Articular chondrocyte of knee joint (primary cell): ENCODE measurements at places on chromosomes 4 and X. TPM values are rescaled to one million over a fixed set of nuclear protein-coding genes. Genes with fewer than 3 reads are reported as not detected.

The DKK2 gene
- 0.32 TPM in 1 of 2 replicates, not detected in the other for total RNA-seq

The FABP2 gene
- total RNA-seq: under 0.01 TPM in 1 of 2 replicates, not detected in the other

The RAB33B gene
- total RNA-seq: 14.9 and 22.6 TPM in 2 replicates

The NLRP2B gene
- under 0.01 TPM in 1 of 2 replicates, not detected in the other for total RNA-seq

The AKAP17A gene
- total RNA-seq: 12.2 and 14.8 TPM in 2 replicates

The PPID gene
- total RNA-seq: 17.5 and 27.3 TPM in 2 replicates

The CHM gene
- total RNA-seq: 33.2 and 36.2 TPM in 2 replicates

The UGT2B17 gene
- total RNA-seq: not detected in 2 replicates

The CDKL5 gene
- 5.9 and 6.8 TPM in 2 replicates for total RNA-seq

The CNGA2 gene
- total RNA-seq: not detected in 2 replicates

The PSAPL1 gene
- not detected in 2 replicates for total RNA-seq

The IL2 gene
- total RNA-seq: not detected in 2 replicates

The GPRIN3 gene
- total RNA-seq: 0.22 and 0.26 TPM in 2 replicates

The ERAS gene
- total RNA-seq: not detected in 2 replicates

The TLR2 gene
- 0.32 and 0.39 TPM in 2 replicates for total RNA-seq

The STBD1 gene
- total RNA-seq: 10.3 TPM in 2 replicates
